ENCODE measurements at places on chromosomes 11 and 22.

- DNase-seq: no peak
Observed at GRCh38 chr11:44229098-44229497, 80.8 kb downstream of the ALX4 start.

DNA sequence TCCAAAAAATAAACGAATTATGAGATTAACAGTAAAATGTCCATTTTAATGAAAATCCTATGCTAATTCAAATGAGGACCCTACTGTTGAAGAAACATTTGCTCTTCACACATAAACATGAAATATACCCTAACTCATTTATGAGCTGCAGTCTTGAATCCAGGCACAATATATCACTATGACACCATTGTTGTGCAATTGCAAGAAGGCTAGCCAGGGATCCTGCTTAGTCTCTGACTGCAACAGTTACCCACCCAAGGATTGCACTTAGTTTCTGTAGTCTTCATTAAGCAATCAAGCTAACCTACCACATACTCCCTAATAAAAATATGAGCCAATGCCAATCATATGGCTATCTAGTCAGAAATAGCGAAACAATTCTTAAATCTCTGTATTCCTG, 981.0 kb upstream of the FAT3 start:
- DNase-seq: no peak

DNA sequence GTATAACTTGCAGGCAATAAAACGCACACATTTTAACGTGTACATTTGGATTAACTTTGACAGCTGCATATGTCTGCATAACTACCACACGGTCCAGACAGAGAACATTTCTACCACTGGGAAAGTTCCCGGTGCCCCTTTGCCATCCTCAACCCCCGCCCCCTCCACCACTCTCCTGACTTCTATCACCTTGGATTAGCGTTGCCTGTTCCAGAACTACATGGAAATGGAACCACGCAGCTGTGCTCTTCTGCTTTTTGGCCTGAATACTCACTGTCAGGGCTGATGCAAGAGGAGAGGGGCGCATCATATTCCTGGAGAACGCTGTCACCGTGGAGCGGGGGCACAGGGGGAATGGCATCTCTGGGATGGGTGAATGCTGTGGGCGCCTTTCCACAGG, 62.1 kb downstream of the LRP5 start:
- DNase-seq: no peak

- DNase-seq: no peak
Observed at GRCh38 chr11:15148169-15148568, 33.4 kb downstream of the INSC start.

- no peak for DNase-seq
Observed at GRCh38 chr11:34738237-34738636, 117.3 kb downstream of the EHF start.

GRCh38 chr11:107741044-107741823, 29.4 kb upstream of the SLN start:
- DNase-seq: no peak

- no peak for DNase-seq
Observed at GRCh38 chr11:11604370-11604990, 17.3 kb downstream of the GALNT18 start.

DNA sequence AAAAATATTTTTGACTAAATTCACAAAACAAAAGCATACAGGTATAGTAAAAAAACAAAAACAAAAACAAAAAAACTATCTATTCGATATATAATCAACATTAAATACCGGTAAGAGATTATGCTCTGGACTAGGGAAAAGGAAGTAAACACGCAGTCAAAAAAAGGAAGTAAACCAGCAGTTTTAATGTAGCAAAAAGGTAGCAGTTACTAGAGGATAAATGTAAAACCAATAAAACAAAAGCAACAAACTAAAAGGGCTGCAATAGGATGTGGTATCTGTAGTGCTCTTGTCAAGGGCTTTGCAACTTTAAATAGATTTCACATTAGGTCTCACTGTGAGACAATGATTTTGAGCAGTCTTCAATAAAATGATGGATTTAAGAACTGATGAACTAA, 2.4 kb downstream of the TRIM22 start:
- DNase-seq: no peak

GRCh38 chr11:85886089-85887056, 31.2 kb downstream of the CCDC83 start:
- DNase-seq: no peak

DNA sequence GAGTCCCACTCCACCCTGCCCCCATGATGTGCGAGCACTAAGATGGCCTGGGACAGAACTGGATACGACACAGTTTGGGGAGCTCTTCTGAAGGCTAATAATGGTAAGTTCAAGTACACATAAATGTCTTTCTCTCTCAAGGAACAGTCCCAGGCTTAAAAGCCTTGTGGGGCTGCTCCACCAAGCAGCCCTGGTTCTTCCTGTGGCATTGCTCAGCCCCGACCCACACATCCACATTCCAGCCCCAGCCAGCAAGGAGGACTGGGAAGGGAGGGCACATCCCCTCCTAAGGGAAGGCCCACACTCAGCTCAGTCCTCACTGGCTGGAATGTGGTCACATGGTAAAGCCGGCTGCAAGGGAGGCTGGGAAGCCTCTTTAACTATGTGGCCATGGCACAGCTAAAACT, 13.3 kb upstream of the MB start:
- DNase-seq: no peak

DNA sequence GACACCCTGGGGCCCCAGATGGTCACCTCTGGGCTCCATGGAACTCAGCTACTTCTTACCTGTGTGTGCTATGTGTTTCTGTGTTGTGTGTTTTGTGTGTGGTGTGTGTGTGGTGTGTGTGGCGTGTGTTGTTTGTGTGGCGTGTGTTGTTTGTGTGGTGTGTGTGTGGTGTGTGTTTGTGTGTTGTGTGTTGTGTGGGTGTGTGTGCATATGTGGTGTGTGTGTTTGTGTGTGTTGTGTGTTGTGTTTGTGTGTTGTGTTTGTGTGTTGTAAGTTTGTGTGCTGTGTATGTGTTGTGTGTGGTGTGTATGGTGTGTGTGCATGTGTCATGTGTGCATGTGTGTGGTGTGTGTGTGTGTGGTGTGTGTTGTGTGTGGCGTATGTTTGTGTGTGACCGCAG, 3.8 kb upstream of the WNT7B start:
- no peak for DNase-seq

DNA sequence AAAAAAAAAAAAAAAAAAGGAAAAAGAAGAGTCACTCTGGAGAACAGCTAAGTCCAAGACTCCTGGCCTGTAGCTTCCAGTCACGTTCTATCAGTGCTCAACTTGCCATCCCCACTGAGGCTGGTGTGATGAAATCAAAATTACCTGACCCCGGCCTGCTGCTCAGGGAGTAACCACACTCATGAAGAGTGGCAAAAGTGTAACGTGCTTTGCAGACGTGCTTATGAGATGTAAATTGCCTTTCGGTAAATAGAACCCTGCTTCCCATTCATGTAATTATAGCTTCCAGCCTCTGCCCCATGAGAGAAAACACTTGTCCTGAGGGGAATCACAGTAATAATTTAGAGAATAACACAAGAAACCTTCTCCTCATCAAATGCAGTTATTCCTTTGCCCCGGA, 28.2 kb upstream of the CHKA start:
- DNase-seq: no peak

DNA sequence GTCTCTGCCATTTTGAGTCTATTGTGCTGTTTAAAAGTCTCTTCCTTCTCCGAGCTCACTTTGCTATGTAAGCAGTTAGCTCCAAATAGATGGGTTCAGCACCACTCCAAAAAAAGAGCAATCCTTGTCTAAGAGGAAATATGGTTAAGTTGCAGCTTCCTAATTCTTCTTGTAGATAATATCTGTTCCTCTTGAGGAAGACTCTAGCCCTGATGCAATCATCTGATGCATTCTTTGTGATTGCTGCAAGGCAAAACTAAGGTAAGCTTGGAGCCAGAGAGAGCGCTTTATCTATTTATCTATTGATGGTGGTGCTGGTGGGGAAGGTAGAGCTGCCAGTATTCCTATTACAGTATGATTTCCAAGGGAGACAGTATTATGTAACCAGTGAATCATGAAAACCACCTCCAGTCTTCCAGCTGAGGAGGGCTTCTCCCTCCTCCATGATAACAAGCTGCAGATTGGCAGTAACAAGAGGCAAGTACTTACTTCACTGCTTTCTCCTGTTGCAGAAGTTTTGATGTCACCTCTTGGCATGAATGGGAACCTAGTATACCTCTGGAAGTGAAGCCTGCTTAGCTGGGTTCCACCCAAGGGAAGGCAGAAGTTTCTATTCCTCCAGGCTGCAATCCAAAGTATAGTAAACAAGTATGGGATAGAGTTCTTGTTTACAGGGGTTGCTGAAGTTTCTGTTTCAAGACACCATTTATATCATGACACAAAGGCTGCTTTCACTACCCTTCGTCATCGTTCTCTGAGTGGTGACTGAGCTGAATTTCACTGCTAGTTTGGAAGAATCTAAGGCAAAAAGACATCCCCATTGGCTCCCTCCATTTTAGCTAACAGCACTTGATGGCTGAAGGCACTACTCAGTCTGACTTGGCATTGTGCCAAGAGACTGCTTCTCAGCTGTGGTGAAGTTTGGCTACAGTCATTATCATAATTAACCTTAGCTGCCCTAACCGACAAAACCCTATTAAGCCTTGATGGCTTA, 49.7 kb downstream of the FDX1 start:
- no peak for DNase-seq

- no peak for DNase-seq
Observed at GRCh38 chr22:44026066-44026629, 2.0 kb downstream of the PARVB start.

DNA sequence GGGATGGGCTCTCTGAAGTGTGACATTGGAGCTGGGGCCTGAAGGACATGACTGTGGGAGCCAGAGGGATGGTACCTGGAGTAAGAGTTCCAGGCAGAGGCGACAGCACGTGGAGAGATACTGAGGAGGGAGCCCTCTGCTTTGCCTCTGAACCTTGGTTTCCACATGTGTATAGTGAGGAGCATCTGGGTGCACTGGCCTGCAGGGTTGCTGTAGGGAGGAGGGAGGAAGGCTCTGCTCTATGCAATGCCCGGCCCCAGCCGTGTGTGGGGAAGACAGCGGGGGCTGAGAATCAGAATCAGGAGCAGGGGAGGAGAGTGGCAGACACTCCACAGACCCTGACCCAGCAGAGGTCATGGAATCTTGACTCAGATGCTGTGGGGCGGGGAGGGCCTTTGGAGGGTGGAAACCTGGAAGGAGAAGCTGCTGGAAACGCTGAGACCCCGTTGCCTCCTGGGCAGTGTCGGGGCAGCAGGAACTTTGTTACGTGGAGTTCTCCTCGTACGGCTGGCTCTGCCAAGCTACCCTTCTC, 4.0 kb downstream of the SCYL1 start:
- no peak for DNase-seq

DNA sequence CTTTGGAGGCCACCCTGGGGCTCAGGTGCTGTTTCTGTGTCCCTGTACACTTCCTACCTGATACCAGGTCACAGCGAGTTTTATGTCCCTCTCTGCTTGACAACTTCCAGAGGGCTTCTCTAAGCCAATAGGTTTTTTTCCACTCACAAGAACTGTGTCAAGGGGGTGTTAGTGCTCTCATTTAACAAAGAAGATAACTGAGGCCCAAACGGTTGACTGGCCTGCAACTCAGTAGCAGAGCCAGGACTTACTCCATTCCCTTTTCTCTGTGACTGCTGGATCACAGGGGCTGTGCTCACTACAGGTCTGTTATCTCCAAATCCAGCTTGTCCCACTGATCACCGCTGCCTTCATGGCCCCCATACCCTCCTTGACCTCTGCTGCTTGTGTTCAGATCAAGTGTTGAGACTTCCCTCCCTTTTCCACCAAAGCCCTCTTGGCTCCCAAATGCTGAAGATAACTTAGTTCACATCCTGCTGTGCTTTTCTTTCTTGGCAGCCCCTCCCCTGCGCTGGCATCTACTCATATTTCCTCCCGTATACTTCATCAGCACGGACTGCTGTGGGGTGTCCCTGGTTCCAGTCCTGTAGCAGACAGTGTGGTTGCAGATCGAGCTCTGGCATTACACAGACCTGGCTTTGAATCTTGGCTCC, 41.3 kb downstream of the POU2F3 start:
- no peak for DNase-seq

DNA sequence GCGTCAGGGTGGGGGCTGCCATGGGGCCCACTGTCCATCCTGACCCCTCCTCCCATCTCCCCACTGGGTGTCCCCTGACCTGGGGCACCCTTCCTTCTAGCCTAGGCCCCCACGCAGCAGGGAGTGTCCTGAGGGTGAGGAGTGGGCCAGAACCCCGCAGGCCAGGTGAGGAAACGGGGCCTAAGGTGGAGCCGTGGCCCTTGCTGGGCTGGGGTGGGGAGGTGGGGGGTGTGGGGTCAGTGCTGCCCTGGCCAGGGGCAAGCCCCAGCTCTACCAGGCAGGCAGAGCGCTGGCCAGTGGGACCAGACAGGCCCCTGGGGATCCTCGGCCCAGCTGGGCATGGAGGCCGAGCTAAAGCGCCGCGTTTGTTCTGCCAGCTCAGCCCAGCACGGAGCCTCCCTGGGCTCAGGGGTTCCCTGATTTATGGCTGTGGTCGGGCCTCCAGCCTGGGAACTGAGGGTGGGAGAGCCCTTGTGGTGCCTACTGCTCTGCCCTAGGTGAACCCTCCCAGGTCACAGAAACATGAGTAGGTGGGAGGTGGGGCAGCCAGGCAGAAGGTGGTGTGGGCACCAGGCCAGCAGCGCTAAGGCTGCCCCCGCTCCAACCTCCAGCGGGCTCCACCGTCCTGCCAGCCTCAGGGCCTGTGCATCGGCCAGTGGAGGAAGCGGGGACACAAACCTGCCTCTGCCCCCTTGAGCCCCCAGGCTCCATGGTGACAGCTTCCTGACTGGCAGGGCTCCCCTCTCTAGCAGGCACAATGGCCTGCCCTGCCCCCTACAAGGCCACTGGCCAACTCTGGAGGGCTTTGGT, 22.4 kb downstream of the TRMU start:
- DNase-seq: no peak

GRCh38 chr11:19712281-19713195, at the start of gene NAV2:
NAV2 (plus strand) TSS chr11:19712837; CDS start chr11:19713696, 859 bp downstream.
- DNase-seq: peak; percentile 73

DNA sequence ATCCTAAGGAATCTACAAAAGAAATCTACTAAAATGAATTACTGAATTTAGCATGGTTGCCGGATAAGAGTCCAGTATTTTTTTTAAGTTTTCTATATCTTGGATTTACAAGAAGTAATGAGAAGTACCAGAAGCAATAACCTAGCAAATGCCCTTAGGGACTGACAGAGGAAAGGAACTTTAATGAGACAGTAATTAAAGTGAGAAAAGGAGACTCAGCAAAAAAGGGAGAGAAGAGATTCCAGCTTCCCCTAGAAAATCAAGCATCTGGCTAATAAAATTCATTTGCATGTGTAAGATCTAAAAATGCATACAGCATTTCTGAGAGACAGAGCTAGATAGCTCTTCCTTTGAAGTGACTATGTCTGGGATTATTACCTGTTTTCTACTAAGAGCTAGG, 39.1 kb downstream of the IZUMO1R start:
- no peak for DNase-seq

- DNase-seq: no peak
Observed at GRCh38 chr11:113234888-113235287, 79.5 kb upstream of the TTC12 start.
